CD4-positive, alpha-beta T cell treated with Interleukin-15 for 4 hours (primary cell): ENCODE measurements at places on chromosomes 6 and 20.

DNA sequence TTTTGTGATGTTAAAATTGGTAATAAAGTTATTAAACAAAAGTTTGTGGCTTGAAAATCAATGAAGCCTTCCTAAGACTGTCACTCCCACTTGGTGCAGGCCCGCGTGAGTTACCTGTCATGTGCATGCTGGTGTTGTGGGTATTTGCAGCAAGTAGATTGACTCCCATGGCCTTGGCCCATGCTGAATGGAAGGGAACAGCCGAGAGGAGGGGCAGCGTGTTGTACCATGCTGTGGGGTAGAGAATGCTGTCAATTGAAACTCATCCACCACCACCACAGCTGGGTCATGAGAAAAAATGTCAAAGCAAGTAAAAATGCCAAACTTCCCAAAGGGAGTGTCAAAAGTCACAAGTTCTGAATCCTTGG, 12.7 kb upstream of the VNN1 start:
- DNase-seq = no peak

GRCh38 chr6:169589699-169590257, 112.1 kb downstream of the WDR27 start:
- DNase-seq = peak; percentile 11

GRCh38 chr20:64237316-64237715, 18.2 kb upstream of the PCMTD2 start:
- DNase-seq = no peak

DNA sequence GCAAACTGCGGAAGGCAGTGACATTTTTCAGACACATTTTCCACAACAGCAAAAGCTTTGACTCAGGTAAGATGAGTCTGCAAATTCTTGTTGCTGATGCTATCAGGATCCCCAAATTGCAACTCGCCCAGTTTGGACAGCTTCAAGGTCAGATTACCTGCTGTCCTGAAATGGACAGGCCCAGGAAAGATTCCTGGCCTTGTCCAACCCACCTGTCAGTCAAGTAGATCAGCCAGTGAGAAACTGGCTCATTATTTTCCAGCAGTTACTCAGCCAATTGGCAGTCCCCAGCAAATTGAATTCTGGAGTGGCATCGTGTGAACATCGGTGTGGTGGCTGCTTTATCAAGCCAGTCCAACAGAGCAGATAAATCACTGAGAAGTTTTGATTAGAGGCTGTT, 84.5 kb upstream of the SNAP25 start:
- DNase-seq = no peak

GRCh38 chr6:151436300-151436699, 15.6 kb downstream of the RMND1 start:
- no peak for DNase-seq

DNA sequence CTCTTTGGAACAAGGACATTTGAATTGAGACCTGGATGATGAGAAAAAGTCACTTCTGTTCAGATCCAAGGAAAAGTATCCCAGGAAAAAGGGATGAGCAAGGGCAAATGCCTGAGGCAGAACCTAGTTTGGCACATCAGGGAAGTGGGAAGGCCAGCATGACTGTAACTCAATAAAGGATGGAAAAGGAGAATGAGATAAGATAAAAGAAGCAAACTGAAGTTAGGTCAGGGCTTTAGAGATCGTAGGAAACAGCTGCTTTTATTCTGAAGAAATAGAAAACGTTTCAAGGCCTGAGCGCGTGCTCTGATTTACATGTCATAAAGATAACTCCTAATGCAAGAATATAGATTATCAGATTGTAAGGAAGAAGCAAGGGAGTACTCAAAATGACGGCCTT, 450.0 kb downstream of the FRK start:
- no peak for DNase-seq

- peak; percentile 34 for DNase-seq
Measured at GRCh38 chr20:47677635-47678453, 107.4 kb downstream of the SULF2 start.

GRCh38 chr6:111874025-111874415, 768 bp upstream of the FYN start:
- DNase-seq = peak; percentile 66
